ENCODE measurements at places on chromosomes 11 and 22. TPM values are rescaled to one million over a fixed set of nuclear protein-coding genes. Genes with fewer than 3 reads are reported as not detected.

DNA sequence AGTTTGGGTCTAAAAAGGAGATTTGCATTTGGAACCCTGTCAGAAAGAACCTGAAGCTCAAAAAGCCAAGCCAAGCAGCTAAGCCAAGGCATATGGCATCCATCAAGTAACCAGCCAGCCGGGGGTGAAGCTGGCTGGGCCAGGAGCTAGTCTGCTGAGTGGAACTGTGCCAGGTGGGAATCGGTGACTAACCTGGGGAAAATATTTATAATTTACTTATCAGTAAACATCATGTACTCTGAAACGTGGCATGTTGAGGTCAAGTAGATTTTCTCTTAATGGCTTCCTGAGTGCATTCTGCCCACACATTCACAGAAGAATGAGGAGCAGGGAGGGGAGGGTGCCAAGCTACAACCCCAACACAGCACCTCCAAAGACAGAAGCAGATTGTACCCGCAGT lies 70.5 kb upstream of the SESN3 start:
- DNase-seq, result no peak

GRCh38 chr11:35118906-35119305 lies 20.1 kb upstream of the CD44 start:
- DNase-seq, result no peak

DNA sequence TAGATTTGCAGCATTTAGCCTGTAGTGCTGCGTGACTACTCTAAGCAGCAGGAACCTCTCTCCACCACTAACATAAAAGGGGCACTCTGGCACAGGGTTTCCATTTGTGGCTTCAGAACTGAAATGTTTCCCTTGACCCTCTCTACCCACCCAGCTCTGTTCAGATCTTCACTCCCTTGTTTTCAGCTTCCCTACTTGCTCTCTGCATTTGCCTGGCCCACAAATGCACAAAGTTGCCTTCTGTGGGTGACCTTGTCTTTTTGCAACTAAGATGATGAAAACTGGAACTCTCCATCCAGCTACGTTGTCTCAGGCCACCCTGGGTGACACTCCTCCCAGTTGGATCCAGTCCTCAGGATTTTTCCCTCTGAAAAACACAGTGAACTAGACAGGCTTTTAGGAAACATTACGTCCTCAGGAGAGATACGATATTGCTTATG lies 19.8 kb upstream of the PSMA1 start:
- DNase-seq, result no peak

- DNase-seq, result no peak
Observed at GRCh38 chr11:124225471-124225870, 15.4 kb upstream of the OR8G1 start.

DNA sequence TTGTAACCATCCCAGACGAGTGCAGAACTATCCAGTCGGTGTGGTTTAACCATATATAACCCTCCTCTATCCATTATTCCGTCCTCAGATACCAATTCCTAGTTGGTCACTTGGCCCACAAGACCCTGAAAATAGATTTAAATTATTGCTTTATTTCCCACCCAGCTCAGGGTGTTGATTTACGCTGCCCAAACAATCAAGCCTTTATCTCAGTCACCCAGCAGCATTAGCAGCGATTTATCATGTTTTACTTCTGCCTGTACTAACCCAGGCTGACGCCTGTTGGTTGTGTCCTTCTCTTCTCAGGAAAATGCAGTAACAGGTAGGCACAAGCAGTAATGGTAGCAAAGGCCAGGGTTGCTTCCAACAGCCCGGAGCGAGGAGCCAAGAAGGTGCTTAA lies 81.2 kb downstream of the DSCAML1 start:
- DNase-seq, result no peak

GRCh38 chr22:22064580-22064979 lies 82.0 kb upstream of the TOP3B start:
- no peak for DNase-seq

GRCh38 chr11:96213500-96213899 lies 129.5 kb downstream of the MAML2 start:
- DNase-seq, result no peak

DNA sequence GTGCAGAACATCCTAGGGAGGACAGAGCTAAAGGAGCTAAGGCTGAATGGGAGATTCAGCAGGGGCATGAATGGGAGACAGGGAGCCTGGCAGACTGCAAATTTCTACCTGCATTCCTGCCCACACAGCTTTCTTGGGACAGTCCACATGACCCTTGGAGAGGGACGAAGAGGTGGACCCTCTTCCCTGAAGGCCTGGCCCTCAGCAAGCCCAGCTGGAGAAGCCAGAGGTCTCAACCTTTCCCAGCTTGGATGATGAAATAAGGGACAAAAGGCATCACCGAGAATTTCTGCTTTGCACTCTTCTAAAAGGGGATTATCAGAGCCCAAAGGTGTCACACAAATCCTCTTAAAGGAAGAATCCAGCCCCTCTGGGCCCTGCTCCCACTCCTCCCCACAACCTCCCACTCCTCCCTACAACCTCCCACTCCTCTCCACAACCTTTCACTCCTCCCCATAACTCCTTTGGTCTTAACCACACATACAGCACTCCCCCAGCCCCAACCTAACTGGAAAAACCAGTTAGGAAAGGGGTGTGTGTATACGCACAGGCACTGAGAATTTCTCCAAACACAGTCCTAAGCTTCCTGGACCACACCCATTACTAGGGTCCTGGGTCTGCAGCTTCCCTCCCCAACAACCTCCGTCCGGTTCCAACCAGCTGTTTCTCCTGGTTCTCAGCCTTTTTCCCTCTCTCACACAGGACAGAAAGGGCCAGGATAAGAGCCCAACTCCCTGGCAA lies 38.4 kb downstream of the RPL27A start:
- DNase-seq, result peak; percentile 72

DNA sequence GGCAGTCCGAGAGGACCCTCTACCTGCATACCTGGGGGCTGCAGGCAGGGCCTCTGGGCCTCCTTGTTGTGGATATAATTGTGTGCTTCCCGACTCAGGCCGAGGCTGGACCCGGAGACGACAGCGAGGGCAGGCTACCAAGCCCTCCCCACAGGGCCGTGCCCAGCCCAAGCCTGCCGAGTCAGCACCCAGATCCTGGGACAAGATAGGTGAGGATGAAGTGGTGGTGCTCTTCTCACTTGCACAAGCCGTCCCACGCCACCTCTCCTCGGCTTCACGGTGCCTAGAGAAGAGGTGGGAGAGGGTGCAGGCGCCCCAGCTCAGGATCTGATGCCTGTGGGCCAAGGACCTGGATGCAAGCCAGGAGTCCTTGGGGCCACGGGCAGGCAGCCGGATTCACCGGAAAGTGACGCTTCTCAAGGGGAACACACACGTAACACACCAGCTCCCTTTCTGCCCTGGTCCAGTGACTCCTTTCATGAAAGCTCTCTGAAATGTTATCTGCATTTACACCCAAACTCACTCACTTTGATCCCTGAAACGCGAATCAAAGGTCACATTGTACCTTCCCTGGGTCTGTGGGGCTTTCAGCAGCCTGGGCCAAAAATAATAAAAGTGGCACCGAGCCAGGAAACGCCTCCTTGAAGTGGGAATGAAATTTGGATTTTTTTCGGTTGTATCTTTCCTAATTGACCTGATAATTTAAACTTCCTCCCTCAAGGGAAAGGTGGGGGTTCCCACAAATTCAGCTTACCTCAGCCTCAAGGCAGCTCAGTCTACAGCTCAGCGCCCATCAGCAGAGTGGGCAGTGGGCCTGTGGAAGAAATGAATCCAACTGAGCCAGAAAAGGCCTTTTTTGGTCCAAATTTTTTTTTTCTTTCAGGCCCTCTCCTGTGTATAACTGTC lies 1.1 kb upstream of the GNB1L start:
- no peak for DNase-seq

GRCh38 chr11:133860151-133860550 lies 14.8 kb upstream of the SPATA19 start:
- DNase-seq, result no peak

DNA sequence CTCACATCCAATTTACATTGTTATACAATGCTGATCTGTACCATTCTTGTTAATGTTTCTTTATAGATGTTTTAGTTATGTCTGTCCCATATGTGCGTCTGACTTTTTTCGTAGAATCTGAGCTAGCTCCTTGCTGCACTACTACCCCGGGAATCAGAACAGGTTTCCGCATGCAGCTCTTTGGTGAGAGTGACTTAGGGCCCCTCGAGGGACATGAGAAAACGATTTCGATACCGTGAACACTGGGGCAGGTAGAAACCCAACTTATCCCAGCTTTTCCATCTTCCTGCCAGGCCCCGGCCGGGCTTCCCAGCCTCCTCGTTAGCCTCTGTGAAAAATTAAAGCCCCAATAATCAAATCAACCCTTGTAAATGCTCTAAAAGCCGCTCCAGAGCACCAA lies 23.4 kb upstream of the PKNOX2 start:
- DNase-seq, result no peak

GRCh38 chr11:69233744-69234570 lies 60.0 kb upstream of the MYEOV start:
- DNase-seq, result no peak

DNA sequence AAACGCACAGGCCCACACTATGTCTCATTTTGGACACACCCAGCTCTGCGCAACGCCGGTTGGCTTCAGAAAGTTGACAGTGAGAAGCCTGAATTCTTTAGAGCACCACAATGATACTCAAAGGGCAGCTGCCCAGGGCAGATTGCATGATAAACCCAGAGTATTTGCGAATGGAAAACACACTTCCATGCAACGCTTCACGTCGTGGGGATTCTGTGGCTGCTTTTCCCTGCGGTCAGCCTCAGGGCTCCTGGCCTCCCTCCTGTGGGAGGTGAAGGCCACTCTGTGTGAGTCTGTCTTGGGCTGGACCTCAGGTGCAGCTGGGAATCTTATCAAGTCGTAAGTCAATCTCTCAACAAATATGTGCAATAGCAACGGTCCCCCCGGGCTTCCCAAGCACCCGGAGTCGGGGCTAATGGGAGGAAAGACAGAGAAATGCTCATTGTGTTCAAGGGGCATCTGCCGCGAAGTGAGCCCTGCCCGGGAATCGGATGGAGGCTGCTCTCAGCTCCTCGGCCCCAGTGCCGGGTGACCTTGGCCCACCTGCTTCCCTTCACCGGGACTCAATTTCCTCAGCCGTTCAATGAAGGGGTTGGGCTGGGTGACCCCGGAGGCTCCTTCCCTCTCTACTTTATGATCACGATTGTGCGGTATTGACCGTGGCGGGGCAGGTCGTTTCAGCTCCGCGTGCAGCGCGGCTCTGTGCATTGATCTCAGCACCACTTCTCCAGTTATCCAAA lies 623.6 kb downstream of the BRD1 start:
- no peak for DNase-seq

DNA sequence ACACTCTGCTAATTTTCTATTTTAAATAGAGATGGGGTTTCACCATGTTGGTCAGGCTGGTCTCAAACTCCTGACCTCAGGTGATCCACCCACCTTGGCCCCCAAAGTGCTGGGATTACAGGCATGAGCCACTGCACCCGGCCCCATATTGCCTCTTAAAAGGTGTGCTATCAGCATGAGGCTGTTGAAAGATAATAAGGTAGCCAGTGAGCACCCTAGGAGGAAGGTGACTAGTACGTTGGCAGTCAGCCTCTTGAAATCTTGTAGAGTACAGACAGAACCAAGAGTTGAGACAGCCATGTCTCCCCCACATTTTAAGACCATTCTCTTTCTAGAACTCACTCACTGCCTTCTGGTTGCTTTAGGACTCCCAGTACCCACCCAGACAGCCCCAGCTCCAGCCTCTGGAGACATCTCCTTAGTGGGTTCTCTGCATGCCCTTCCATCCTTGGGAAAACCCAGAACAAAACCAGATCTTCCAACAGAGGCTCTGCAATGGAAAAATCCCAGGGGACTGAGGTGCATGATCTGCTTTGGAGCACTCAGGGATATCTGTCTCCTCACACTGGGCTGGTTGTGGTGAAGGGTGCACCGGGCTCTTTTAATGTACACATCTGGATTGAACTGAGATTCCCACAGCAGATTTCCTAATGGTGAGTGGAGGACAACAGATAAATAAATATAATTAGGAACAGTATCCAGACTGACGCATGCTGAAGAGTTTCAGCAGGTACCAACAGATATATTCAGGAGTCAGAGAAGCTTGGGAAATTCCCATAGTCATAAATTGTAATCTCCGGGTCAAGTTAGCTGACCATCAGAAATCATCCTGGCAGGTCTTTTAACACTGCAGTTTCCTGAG lies 49.4 kb downstream of the LRRC74B start:
- DNase-seq, result no peak

DNA sequence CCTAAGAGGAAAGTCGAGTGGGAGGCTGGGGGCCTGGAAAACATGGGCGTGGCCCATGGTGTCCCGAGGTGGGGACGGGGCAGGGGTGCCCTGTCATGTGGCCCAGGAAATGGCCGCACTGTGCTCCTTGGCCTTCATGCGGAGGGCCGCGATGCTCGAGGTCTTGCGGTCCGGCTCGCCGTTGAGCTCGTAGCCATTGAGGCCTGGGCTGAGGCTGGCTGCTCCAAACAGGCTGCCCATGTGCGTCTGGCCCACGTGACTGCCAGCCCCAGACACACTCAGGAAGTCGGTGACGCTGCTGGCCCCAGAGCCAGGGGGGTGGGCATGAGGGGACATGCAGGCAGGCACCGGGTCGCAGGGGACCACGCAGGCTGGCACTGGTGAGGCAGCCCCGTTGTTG lies 45.2 kb downstream of the ALX4 start:
- DNase-seq, result no peak

GRCh38 chr11:66007201-66007634 lies 4.6 kb upstream of the CST6 start:
- no peak for DNase-seq

GRCh38 chr22:33051960-33052839 lies 6.0 kb downstream of the SYN3 start:
- no peak for DNase-seq

DNA sequence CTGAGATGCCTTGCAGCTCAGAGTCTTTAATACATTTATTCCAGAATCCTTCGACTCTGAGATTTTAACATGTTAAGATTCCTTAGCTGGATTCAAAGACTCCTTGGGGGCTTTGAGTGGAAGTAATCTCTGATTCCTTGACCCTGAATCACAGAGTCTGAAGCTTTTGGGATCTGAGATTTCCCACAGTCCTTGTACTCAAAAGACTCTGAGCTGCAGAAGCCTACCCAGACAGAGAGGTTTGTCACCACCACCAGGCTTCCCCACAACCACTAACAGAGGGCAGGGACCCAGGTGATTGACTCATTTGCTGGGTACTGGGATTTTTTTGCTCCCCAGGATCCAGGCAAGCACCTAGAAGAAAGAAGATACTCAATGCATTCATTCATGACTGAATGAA lies 1.4 kb upstream of the SERPINH1 start:
- DNase-seq, result no peak

Gene DNAL4
- 12.4 TPM for total RNA-seq

Gene MS4A1
- 1.2 TPM for total RNA-seq

Gene CNGA4
- not detected for total RNA-seq

Gene PPFIBP2
- 56.8 TPM for total RNA-seq

Gene PRSS23
- 169 TPM for total RNA-seq

Gene NLRP10
- not detected for total RNA-seq

Gene ARHGAP8
- total RNA-seq, result 2.4 TPM
